ENCODE measurements at places on chromosomes 4 and X. TPM values are rescaled to one million over a fixed set of nuclear protein-coding genes. Genes with fewer than 3 reads are reported as not detected.

Gene MAGEB2
- total RNA-seq = not detected

Gene C4orf50
- total RNA-seq = not detected

Gene PAGE5
- not detected for total RNA-seq

Gene AFM
- total RNA-seq = not detected

Gene HEPH
- total RNA-seq = 26.9 TPM

Gene CRLF2
- not detected for total RNA-seq

Gene TXK
- total RNA-seq = not detected

Gene CCDC120
- total RNA-seq = 1.5 TPM

Gene SLC26A1
- 0.09 TPM for total RNA-seq

Gene CXCL5
- total RNA-seq = 8.9 TPM

Measured in pericardium fibroblast (primary cell).